ENCODE measurements at places on chromosomes 5 and 9. TPM values are rescaled to one million over a fixed set of nuclear protein-coding genes. Genes with fewer than 3 reads are reported as not detected.

GRCh38 chr9:71975833-71976232 lies 64.4 kb downstream of the C9orf85 start:
- DNase-seq: no peak

- DNase-seq: peak; percentile 62
These were observed 18.2 kb upstream of the ZNF618 start for GRCh38 chr9:113857875-113858274.

DNA sequence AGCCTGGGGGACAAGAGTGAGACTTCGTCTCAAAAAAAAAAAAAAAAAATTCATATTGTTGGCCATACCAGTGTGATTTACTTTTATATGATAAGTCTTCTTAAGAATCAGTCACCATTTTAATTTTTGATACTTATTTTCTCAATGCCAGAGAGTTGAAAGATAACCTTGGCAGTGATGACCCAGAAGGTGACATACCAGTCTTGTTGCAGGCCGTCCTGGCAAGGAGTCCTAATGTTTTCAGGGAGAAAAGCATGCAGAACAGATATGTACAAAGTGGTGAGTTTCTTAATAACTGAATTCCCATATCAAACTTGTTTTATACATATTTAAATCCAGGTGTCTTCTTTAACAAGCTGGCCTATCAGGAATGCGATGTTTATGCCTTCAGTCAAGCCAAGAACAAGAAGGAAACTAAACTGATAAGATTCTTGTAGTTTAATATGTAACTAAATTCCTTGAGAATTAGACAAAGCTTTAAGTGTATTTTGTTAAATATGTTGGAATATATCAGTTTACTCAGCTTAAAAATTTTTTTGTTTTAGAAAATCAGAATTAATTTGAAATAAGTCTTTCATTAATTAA lies 81.5 kb downstream of the NIPBL start:
- no peak for DNase-seq

GRCh38 chr9:112720113-112720780 lies 2.3 kb upstream of the INIP start:
- no peak for DNase-seq

DNA sequence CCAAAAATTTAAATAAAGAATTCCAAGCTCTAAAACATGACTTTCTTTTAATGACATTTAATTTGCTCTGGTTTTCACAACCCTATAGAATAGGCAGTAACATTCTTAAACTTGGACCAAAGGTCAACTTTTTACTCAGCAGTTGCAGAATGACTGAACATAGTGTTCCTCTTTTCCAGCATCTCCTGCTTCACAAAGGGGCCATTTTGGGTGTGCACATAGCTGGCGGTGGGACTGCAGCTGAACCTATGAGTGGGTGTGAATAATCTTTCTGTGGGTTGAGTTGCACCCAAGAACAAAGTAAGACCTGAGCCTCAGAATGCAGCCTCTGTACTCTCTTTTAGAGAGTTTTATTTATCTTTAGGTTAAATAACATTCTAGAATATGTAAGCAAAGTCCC lies 96.9 kb upstream of the HAPLN1 start:
- no peak for DNase-seq

GRCh38 chr9:112135706-112136105 lies 39.4 kb downstream of the SUSD1 start:
- DNase-seq: no peak

GRCh38 chr5:31303688-31304087 lies 110.2 kb downstream of the CDH6 start:
- DNase-seq: no peak

DNA sequence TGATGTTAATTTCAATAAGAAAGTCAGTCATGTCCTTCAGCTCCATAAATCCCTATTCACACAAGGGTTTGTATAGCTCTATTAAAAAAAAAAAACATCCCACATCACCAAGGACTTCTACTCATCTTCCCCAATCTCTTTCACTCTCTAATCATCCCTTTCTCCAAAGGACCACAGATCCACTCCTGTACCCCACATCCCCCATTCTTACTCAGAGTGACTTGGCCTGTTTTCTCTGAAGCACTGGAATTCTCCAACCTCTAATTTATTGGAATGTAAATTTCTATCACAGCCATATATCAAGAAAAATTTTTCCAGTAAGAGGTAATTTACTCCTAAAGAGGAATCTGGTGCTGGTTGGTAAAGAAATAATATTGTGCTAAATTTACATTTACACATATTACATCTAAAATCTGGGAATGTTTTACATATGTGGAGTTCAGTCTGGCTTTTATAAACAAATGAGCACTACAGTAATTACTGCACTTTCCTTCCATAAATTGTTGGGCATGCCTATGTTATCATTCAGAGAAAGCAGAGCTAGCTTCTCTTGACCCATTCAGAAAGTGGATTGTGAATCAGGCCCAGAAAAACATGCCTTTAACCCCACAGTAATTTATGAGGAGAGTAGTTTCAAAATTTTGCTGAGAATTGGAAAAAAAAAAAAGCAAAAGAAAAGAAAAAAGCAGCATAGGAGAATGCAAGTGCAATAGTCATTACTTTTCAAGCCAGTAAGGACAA lies 399.5 kb upstream of the TNC start:
- DNase-seq: no peak

- no peak for DNase-seq
These were observed 26.4 kb upstream of the TMOD1 start for GRCh38 chr9:97475059-97475458.

DNA sequence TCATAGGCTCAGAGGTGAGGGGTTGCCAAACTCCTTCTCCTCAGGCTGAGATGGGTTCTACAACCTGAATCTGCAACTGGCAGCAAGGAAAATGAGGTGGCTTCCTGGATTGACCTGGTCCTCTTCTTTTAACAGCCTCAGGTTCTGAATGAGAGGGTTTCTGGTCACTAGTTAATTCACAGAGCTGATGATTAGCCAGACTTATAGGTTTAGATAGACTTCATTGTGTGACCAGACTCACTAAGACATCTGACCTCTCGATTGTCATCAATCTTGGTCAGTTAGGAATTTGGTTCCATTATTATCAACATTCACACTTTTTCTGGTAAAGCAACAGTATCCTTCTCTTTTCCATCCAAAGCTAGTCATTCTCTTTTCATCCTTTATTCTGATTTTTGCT lies 257.9 kb downstream of the PAPPA start:
- DNase-seq: no peak

DNA sequence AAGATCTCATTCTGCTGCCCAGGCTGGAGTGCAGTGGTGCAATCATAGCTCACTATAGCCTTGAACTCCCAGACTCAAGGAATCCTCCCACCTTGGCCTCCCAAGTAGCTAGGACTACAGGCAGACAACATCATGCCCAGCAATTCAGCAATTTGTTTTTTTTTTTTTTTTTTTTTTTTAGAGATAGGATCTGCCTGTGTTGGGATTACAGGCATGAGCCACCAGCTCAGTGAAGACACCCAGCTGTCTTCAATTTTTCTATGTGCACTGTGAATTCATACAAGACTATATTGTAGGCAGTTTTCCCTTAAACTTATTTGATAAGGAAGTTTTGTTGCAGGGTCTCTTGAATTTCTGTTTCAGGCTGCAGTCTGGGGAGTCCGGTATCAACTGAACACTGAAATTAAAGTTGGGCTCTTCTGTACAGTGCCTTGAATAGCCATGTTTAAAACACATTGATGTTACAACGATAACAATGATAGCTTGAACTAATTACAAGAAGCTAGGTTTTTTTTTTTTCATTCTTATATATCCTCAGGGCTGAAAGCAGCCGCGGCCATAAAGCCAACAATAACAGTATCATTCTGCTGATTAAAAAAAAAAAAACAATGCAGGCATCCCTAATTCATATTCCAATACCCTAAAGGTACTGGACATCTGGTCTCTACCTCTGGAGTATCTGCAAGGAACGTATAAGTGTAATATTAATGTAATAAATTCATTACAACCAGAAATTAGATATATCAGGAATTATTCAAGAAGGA lies 63.5 kb downstream of the MPDZ start:
- DNase-seq: no peak

DNA sequence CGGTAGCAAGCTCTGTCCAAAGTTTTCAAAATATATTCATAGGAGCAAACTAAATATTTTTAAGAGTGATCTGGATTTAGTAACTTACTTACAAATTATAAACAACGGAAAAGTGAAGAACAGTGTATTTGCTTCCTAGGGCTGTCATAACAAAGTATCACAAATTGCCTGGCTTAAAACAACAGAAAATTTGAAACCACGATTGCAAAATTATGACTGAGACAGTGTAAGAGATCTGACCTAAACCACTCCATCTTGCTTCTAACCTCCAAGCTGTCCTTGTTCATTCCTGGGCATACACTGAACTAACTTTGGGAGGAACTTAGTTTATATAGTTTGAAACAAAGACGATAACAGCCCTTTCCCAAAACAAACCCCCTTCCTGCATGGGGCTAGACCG lies 202.0 kb upstream of the CDH6 start:
- no peak for DNase-seq

GRCh38 chr5:35188031-35188457 lies 42.2 kb downstream of the PRLR start:
- DNase-seq: no peak

GRCh38 chr5:175393897-175394296 lies 50.1 kb downstream of the DRD1 start:
- DNase-seq: no peak

GRCh38 chr5:31711363-31711762 lies 72.4 kb downstream of the PDZD2 start:
- DNase-seq: no peak

DNA sequence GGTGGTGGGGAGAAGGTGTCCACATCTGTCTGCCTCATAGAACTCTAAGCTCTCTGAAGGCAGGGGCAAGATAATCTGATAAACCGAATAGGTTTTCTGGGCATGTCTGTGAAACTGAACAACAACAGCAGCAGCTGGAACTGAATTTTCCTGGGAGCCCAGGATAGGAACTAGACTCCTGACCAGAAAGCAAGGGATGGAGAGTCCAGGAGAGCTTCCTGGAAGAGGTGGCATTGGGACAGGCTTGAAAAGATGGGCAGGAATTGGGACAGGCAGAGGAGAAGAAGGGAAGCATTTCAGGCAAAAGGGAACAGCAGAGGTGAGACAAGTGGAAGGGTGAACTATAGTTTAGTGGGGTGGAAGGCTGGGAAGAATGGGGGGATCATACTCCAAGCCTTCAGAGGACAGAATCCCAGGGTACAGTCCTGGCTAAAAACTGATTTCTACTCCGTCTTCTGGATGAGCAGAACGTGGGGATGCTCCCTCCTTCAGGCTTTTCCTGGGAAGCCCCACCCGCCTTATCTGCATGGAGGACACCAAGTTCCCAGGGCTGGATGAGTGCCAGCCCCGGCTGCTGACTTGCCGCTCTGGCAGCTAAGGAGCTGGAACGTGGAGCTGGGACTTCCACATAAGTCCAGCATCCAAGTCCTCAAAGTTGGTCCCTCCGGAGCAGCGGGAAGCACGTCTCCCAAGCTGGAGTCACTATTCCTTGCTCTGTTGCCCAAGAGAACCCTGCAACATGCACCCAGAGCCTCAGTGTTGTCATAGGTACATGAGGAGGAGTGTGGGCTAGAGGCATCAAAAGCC lies 13.9 kb upstream of the KIF12 start:
- DNase-seq: peak; percentile 81

GRCh38 chr5:112338681-112339337 lies 80.3 kb downstream of the EPB41L4A start:
- DNase-seq: no peak

DNA sequence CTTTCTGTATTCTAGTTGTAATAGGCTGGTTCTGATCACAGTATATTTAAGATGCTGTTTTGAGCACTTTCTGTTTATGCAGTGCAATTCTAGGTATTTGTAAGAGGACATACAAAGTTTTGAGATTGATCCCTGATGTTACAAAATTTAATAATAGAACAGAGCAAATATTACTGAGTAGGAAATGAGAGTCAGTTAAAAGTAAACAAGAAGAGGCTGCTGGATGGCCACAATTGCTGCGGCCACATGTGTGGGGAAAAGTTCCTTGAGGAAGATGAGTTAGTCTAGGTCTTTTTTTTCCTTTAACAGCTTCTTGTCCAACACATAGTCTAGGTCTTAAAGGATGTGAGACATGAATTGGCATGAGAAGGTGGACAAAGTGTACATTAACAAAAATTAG lies 11.3 kb downstream of the EHMT1 start:
- peak; percentile 3 for DNase-seq

GRCh38 chr5:61303346-61303745 lies 28.7 kb upstream of the ZSWIM6 start:
- no peak for DNase-seq

DNA sequence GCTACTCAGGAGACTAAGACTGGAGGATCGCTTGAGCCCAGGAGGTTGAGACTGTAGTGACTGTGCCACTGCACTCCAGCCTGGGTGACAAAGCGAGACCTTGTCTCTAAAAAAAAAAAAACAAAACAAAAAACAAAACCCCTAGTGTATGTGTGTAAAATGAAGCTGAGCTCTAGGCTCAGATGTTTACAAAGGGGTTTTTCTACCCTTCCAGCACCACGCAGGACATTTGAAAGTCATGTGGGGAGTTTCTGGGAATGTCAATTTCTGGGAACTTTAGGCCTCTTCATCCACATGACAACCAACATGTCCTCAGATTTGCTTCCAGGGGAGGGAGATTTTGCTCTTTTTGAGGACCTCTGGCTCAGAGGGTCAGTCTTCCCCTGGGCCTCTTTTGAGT lies 42.4 kb upstream of the AIF1L start:
- DNase-seq: no peak

DNA sequence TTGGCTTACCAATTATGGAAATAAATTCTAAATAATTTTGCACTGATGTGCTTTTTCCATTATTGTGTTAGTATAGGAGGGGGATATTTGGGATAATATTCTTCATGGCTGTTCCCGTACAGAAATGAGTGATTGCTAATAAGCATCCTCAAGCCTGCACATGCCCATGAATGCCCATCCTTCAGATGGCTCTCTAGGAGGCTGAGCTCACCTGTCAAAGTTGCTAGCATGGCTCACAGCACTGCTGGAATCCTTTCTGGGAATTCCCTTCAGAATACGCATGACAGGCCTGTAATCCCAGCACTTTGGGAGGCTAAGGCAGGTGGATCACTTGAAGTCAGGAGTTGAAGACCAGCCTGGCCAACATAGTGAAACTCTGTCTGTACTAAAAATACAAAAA lies 124.1 kb downstream of the NXNL2 start:
- DNase-seq: no peak

- no peak for DNase-seq
These were observed 264.6 kb downstream of the TMEM167A start for GRCh38 chr5:82812575-82812974.

GCNT4 gene
- total RNA-seq: 1.4 TPM

RHOBTB3 gene
- total RNA-seq: 192 TPM

PCDHB6 gene
- total RNA-seq: 2.4 TPM

TLR4 gene
- total RNA-seq: 25.3 TPM

TMC1 gene
- total RNA-seq: 0.36 TPM

NOXA1 gene
- 7.4 TPM for total RNA-seq

ANKRD55 gene
- total RNA-seq: not detected

CRB2 gene
- 0.58 TPM for total RNA-seq

PCDHGA9 gene
- total RNA-seq: 10.7 TPM

IL4 gene
- total RNA-seq: not detected

SREK1 gene
- 98.9 TPM for total RNA-seq

SPAG8 gene
- total RNA-seq: 6.3 TPM

PALM2AKAP2 gene
- 19.7 TPM for total RNA-seq

PCDHA1 gene
- not detected for total RNA-seq

COL5A1 gene
- total RNA-seq: 79.4 TPM

CTSL gene
- 162 TPM for total RNA-seq

SPINK5 gene
- 0.94 TPM for total RNA-seq

GAS1 gene
- total RNA-seq: 47.5 TPM
